ENCODE measurements at places on chromosomes 2 and 18.

- no peak for DNase-seq
Measured at GRCh38 chr2:217412721-217413120, 552.9 kb upstream of the TNP1 start.

DNA sequence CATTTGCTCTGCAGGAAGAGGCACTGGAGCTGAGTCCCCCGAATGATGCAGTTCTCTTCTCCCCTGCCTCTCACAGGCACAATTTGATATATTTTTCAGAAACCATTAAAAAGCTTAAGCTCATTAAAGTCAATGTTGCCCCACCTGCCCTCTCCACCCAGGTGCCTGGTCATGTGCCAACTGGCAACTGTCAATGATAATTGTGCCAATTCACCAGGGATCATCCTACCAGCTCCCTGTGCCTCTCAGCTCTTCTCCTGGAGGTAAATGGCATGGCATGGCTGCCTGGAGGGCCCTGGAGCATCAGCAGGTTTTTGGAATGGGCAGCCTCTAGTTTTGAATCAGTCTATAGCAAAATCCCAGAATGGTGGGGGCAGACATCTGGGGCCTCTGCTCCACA is 279.6 kb upstream of the ID2 start:
- no peak for DNase-seq

- no peak for DNase-seq
Measured at GRCh38 chr2:221515864-221516263, 56.2 kb downstream of the EPHA4 start.

DNA sequence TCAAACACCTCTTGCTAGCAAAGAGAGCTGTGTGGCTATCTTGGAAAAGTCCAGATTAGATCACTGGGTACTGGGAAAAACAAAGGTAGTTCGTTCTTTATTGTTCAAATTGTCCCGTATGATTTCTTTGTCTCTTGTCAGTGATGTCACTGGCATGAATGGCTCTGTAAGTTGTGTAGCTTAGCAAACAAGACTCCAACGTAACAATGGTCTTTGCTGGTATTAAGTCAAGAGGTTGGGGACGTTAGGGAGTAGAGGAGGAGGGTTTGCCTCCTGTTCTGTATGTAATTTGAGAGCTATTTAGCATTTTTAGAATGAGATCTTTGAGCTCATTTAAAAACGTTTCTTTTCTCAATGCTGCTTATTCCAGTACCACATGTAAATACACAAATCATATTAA is 216.5 kb upstream of the SP5 start:
- no peak for DNase-seq

DNA sequence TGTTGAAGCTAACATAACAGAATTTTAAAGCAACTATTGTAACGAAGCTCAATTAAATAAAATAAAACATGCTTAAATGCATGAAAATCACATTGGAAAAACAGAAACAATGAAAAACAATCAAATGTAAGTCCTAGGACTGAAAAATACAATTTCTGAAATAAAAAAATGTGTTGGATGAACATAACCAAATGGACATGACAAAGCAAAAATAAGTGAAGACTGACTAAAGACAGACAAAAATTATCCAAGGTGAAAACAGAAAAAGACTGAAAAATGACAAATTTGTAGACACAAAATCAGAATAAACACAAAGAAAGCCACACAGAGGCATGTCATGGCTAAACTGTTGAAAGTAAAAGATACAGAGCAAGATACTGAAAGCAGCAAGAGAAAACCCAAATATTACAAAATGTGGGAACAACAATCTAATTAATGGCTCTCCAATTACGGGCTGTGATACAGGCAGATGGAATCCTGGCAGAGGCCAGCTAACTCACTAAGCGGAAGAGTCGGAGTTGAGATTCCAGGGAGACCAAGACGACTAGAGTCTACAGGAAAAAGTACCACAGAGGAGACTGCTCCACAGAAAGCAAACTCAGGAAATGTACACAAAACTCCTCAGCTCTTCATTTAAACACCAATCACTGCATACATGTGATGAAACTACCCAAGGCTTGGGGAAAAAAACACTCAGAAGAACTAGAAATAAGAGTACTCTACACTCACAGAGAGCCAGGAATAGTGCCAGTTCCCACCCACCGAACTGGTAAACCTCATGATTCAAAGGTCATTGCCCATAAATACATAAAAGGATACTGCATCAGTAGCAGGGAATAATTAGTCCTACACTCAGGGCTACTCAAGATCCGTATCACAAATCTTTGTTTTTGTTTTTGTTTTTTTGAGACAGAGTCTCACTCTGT is 83.6 kb downstream of the ATAD2B start:
- DNase-seq: no peak

DNA sequence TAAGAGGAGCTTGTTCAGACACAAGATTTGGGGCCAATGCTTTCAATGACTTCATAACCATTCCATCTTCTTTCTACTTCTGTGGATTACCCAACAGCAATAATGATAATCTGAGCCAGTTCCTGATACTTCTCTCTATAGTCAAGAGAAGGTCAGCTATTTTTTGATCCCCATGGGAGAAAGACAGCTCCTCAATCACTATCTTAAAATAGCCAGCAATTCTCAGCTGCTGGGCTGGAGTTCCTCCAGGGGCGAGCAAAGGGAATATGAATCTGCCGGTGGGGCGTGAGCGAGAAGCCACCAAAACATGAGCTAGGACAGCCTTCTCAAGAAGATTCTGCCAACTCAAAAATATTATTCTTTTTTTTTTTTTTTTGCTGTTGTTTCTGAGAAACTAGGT is at the start of gene TMEM182:
Gene TMEM182 (plus strand): TSS at position 269 of the 400 bp plus-strand sequence. CDS start 187 bp downstream, outside the sequence.
- DNase-seq: no peak

GRCh38 chr2:225064362-225064761 is 22.1 kb upstream of the DOCK10 start:
- no peak for DNase-seq

DNA sequence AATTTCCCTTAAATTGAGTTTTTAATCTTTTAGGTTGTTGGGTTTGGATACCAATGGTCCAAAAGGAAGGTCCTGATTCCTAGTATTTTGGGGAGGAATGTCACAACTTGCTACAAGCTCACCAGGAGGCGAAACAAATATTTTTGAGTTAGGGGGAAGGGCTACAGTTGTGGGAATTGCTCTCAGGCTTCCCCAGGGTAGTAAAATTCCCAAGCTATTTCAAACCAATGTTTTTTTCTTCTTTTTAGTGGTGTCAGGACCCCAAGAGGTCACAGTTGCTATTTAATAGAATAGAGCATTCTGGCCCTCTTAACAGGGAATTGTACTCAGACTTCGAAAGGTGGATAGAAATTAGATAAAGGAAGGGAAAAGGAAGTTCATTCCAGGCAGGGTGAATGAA is 68.5 kb upstream of the ST3GAL5 start:
- DNase-seq: no peak

Measured in CD4-positive, alpha-beta T cell treated with Interleukin-6 at 100 ng/mL for 8 hours (primary cell).